ENCODE measurements at places on chromosomes 6 and 20. TPM values are rescaled to one million over a fixed set of nuclear protein-coding genes. Genes with fewer than 3 reads are reported as not detected.

DNA sequence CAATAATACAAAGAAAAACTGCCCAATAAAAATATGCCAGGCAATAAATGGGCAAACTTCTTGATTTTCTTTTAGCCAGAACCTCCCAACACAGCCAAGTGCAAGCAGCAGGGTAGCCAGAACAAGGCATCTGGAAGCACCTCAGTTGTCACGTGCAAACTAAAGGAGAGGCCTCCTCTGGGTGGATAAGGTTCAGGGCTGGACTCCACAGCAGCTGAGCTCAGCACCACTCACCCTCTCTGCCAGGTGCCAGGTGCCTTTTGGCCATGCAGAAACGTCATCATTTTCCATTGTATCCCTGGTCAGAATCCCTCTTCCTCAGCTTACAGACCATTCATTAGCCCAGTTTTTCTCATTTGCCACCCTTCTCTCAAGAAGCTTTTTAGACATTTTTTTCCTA lies 52.7 kb downstream of the SOD2 start:
- no peak for ATAC-seq

DNA sequence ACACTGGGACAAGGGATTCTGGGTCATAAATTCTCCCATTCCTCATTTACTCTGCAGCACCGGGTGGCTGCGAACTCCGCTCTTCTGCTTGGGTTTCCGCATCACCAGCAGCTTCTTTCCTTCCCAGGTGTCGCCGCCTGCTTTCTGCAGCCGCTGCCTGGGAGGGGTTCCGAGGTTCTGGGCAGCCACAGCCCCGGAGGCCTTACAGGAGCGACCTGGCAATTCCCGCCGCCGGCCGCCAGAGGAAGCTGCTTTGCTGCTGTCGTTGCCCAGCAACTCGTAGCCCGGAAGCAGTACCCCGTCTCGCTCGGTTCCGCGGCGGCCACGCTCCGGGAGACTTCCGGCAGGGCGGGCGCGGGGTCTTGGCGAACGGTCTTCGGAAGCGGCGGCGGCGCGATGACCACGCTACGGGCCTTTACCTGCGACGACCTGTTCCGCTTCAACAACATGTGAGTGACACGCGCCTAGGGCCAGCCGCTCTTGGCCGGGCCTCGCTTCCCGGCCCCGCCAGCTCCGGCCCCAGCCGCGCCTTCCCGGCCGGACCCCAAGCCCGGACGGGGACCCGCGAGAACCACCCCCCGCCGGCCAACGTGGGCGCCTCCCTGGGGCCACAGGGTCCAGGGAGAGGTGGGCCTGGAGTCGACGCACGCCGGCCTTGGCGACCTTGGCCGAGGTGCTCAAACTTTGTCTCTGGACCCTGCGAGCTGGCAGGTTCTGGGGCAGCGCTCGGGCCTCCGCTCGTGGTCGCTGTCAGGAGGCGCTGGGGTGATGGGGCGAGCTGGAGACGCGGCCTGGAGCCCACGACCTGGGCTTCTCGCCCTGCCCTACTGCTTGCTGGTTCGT lies at the start of gene NAA20:
NAA20 (plus strand) TSS at position 362 of the 843 bp plus-strand sequence; CDS start at position 397, 35 bp downstream.
- peak; percentile 100 for ATAC-seq

DNA sequence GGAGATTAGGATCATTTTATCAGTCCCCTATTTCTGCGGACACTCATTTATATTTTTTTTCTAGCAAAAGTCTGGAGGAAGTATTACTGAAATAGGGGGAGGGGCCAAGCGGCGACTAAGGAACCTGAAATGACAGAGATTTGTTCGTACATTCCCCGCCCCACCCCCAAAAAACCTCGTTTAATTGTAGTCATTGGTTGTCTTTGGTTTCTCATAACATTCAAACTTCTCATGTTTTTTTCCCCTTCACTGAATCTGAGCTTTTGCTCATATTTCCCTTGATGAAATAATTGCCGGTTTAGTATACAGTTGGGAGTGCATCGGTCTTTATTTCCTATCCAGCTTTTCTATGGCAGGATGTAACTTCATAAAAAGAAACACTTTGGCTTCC lies 768 bp upstream of the FYN start:
- ATAC-seq: peak; percentile 17

DNA sequence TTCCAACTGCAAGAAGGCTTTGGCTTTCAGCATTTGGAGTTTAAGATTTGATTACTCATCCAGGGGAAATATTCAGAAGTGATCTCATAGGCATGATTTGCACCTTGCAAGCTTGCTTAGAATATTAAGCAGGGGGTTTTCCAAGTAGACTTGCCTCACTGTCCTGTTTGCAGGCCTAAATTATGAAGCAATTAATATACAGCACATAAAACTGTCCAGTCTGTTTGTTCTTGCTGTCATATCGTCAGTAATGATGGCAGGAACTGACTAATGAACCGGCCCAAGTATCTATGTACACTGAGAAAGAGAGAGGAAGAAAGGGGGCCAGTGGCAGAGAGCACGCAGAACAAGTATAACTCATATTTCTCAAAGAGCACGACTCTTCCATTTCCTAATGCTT lies 212.5 kb upstream of the SUPT3H start:
- ATAC-seq: peak; percentile 50

DNA sequence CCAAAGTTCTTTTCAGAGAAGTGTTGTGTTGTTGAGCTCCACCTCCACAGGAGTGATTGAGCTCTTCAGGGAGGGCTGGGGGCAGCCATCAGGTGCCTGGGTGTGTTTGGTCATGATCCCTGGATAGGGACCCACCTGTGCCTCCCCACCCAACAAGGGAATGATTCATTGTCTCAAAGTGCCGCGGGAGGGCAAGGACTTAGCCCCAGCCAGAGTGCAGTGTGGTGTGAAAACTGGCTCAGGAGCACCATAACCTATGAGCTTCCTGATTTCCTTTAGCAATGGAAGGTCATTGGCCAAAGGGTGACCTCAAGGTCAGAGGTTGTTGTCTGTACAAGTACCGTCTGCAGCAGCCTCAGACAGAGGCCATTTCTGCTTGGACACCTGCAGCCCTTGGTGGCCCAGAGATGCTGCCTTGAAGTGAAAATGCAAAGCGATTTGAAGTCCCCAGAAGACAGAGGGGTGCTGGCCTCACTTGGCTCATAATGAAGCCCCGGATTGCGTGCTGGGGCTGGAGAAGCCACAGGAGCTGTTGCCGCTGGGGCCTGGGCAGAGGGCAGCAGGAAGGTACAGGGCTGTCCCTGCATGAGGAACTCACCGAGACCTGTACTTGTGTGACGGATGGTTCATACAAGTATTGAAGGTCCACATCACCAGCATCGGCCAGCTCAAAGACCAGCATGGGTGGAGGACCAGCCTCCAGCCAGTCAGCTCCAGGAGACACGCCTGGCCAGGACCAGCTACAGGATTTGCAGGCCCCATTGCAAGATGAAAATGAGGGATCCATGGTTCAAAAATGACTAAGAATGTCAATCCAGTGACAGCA lies 100.6 kb upstream of the DUSP22 start:
- no peak for ATAC-seq

- ATAC-seq: no peak
These were observed 729.6 kb upstream of the GJE1 start for GRCh38 chr6:141403103-141403502.

- ATAC-seq: no peak
These were observed 3.3 kb downstream of the MAPRE1 start for GRCh38 chr20:32823078-32823477.

DNA sequence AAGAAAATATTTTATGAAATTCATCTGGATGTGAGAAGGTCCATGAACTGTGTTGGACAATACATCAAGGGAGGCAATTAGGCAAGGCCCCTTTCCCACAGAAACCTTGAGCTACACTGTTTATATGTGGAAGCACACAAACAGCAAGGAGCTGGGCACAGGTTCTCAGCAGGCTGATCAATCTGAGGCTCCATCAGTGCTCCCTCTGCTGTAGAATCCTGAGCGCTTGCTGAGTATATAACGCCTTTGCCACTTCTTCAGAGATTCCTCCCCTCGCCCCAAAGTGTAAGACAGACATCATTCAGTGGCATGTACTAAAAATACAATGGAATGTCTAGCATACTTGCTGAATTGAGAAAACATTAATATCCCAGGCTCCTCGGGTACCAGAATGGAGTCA lies 146.9 kb downstream of the PRKN start:
- ATAC-seq: no peak

- no peak for ATAC-seq
These were observed at the start of gene SALL4 for GRCh38 chr20:51802170-51802751. Gene SALL4, minus strand, starts transcription at chr20:51802521. Its CDS starts 113 bp downstream, at chr20:51802408.

GRCh38 chr6:119346450-119346849 lies 3.1 kb downstream of the MAN1A1 start:
- ATAC-seq: no peak

- no peak for ATAC-seq
These were observed 284.3 kb upstream of the KHDRBS2 start for GRCh38 chr6:62570372-62570771.

GRCh38 chr6:33768644-33769120 lies 20.2 kb downstream of the LEMD2 start:
- ATAC-seq: peak; percentile 82

- ATAC-seq: no peak
These were observed 10.4 kb upstream of the ZFAND3 start for GRCh38 chr6:37809197-37809543.

Gene MAPK14
- 36.5 TPM for total RNA-seq

Gene PSORS1C2
- not detected for total RNA-seq

Gene TAF11
- total RNA-seq: 28.7 TPM

Gene ATP9A
- 1.7 TPM for total RNA-seq

Gene CYP39A1
- not detected for total RNA-seq

Gene PKIB
- total RNA-seq: not detected

Gene ENPP3
- 0.19 TPM for total RNA-seq
